Spinal cord (tissue), 10 donors: ENCODE measurements at places on chromosomes 16 and 17. TPM values are rescaled to one million over a fixed set of nuclear protein-coding genes. Genes with fewer than 3 reads are reported as not detected.

Gene SLC5A11
- not detected for total RNA-seq

Gene EPN3
- 1.3 TPM for total RNA-seq

- DNase-seq, result no peak
Observed at GRCh38 chr17:11276486-11276885, 35.5 kb downstream of the SHISA6 start.

GRCh38 chr17:76074390-76075363 lies at the start of gene GALR2:
Gene GALR2, plus strand, starts transcription at chr17:76074781. Its CDS starts 103 bp downstream, at chr17:76074884.
- no peak for DNase-seq

DNA sequence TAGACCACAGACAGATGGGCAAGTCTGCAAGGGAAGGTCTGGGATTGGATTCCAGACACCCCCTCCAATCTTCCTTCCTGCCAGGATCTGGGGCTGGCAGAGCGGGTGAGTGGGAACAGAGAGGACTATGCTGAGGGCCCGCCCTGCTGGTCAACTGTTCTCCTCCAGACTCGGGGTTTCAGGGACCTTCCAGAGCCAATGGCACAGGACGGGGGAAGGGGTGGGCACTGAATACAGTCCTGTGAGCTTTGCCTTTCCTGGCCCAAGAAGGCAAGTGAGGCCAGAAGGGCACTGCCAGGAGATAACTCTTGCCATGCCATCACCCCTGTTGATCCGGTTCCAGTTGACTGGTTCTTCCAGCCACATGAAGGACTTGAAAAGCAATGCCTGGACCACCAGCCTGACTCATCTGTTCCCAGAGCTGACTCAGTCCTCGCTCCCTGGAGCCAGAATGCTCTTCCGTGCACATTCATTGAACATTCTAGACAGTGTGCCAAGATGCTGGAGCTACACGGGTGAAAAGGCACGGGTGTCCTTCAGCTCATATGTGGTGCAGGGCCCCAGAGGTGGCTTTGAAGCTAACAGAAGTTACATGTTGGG lies 533 bp upstream of the MEFV start:
- DNase-seq, result no peak

DNA sequence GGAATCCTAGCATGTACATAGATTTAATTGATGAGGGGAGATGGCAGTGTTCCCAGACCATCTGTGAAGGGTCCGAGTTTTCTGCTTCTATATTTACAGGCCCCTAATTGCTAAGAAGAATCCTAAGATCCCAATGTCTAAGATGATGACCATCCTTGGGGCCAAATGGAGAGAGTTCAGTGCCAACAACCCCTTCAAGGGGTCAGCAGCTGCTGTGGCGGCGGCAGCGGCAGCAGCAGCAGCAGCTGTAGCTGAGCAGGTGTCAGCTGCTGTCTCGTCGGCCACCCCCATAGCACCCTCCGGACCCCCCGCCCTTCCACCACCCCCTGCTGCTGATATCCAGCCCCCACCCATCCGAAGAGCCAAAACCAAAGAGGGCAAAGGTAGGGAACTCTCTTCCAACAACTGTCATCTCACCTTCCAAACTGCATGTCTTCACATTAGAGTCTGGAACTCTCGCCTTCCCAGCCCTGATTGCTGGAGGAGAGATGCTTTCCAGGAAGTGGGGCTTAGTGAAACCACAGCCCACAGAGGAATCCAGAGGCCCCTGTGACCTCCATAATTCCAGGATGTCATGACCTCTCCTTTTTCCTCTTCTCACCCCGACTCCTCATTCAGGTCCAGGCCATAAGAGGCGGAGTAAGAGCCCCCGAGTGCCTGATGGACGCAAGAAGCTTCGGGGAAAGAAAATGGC lies 4.7 kb downstream of the CHD3 start:
- DNase-seq, result no peak

DNA sequence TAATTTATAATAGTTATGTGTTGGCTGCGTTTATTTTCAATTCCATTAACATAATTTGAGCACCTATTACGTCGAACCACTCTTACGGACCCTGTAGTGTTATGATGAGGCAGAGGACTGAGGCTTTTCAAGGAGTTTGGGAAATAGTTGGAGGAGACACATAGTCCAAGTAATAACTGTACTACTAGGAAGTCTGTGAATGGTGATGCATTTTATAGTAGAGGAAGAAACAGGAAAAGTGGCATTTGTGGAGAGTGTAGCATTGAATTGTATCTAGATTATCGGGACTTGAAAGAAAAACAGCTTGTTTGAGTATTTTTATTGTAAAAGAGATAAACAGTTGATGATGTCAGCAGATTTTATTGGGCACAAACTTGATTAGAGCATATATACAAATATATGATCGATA lies 1.7 kb downstream of the NFATC3 start:
- DNase-seq, result no peak

GRCh38 chr17:63171428-63172393 lies 205.7 kb downstream of the TANC2 start:
- DNase-seq, result no peak

GRCh38 chr17:68198931-68199836 lies 48.7 kb upstream of the AMZ2 start:
- no peak for DNase-seq

DNA sequence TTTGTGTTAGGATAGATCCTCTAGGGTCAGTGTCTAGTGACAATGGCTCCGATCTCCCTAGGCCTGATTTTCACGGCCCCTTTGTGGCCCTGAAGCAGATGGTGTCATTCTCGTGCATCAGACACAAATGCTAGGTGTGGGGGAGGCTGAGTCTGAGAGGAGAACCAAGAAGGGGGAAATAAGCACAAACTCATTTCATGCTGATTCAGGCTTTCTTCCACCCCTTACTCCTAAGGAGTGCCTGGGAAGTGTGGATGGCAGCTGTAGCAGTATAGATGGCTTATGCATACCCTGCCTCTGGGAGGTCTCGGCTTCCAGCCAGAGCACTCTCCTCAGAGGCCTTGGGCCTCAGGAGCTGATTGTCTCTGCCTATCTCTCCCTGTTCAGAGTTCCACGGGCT lies 1.8 kb upstream of the WNK4 start:
- no peak for DNase-seq

DNA sequence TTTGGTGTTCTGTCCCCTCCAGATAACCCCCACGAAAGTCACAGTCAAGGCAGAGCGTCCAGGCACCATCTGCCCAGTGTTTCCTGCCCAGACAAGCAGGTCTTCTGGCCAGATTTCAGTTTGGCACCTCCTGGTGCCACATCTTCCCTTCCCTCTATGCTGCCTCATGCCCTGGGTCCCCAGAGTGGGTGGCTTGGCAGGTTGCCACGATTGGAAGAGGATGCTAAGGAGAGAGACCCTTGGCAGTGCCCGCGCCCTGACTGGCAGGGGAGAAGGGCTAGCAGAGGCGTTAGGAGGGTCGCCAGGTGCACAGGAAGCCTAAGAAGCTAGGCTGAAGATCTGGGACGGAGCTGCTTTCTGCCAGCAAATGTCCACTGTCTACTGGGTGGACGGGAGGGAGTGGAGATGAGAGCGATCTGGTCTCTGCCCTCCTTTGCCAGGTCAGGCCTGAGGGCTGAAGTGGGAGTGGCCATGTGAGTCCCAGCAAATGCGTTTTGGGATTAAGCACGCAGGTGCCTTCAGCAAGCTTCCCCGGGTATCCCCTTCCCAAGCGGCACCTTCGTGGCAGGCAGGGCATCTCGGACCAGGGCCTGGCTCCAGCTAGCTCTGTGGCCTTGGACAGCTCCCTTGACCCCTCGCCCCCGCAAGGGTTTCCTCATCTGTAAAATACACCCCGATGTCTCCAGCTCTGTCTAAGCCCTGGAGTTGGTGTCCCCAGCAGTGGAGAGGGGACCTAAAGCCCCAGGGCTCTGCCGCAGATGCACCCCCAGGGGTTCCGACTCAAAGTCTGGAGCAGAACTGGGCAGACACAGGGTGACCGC lies 13.4 kb upstream of the CD300A start:
- DNase-seq, result no peak
